Endothelial cell of umbilical vein (primary cell): ENCODE measurements at places on chromosomes 7 and 10.

GRCh38 chr7:66683770-66684123 lies 55.1 kb downstream of the KCTD7 start:
- no peak for DNase-seq

DNA sequence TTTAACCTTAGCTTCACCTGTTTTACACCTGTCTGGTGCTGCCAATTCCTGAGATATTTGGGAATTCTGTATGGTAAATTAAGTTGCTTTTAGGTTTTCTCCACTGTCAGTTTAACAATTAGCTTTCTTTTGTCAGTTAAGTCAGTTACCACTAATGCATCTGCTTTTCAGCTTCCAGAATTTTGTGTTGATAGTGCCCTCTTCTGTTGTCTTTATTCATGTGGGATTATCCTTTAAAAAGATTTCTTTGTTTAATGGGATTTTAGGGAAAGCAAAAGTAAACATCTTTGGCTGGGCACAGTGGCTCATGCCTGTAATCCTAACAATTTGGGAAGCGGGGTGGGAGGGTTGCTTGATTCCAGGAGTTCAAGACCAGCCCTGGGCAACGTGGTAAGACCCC lies 8.1 kb downstream of the TFAM start:
- peak; percentile 5 for DNase-seq

DNA sequence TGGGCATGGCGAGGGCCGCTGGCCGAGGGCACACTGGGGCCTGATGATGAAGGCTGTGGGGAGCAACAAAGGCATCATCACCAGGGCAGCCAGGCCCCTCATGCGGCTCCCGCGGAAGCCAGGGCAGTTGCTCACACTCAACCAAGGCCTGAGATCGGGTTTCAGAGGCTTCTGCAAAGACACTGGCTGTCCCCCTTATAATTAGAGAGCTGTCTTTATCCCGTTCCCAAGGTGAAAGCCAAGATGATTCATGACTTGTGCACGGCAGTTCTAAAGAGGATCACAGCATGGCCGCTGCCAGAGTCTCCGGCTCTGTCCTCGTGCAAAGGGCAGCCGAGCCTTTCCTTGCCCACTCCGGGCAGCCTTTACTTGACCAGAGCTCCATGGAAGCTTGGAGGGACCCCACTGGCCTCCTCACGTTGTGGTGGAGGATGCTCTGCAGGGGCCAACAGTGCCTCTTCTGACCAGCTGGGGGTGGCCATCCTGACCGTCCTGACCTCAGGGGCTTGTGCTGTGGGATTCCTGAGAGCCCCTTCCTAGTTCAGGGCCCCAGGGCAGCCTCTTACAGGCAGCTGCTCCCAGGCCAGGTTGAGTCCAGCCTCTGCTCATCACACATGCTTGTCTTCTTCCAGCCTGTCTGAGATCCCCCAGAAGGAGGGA lies 82.3 kb downstream of the PRKAG2 start:
- no peak for DNase-seq

- peak; percentile 61 for DNase-seq
These were observed 1.3 kb upstream of the TNRC18 start for GRCh38 chr7:5424749-5425506.

DNA sequence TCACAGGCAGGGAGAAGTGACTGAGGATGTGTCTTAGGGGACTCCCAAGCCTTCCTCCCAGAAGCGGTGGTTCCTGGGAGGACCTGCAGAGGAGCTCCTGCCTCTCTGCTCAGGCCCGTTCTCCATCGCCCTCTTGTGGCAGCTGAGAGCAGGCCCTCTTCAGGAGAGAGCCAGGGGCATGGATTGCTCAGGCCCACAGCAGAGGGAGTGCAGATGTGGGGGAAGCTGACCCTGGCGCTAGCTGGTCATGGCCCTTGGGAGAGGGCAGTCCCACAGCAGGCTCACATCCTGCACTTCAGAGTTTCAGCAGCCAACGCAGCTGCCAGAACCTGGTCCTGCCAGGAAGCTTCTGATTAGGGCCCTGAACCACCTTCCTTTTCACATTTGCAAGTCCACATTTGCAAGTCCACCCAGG lies 94.8 kb upstream of the TARP start:
- DNase-seq = peak; percentile 60

DNA sequence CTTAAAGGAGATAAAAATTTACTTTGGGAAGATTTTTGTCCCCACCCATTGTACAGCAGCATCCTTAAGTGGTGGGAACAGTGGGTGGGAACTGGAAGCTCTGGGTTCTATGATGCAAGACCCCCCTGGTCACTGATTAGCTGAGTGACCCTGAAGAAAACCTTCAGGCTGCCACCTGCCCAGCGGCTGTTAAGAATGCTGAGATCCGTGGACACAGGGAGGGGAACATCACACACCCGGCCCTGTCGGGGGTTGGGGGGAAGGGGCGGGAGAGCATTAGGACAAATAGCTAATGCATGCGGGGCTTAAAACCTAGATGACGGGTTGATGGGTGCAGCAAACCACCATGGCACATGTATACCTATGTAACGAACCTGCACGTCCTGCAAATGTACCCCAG lies 14.5 kb downstream of the CARD11 start:
- no peak for DNase-seq

GRCh38 chr7:118949031-118949430 lies 724.5 kb downstream of the ANKRD7 start:
- no peak for DNase-seq

DNA sequence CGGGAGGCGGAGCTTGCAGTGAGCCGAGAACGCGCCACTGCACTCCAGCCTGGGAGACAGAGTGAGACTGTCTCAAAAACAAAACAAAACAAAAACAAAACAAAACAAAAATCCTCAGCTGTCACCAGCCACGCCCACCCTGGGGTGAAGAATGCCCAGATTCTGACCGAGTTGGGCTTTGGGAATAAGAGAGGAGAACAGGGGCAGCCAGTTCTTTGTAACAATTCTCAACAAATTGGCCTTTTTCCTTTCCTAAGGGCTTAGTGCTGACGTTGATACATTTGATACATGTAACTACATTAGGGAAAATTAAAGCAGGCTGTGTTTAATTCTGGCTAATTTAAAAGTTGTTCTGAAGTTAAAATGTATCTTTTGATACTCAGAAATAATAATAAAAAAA lies 121.0 kb downstream of the EPC1 start:
- no peak for DNase-seq

- no peak for DNase-seq
These were observed 576.8 kb upstream of the LRRTM3 start for GRCh38 chr10:66349076-66349475.

- DNase-seq = no peak
These were observed 12.0 kb upstream of the HERC4 start for GRCh38 chr10:68086910-68087684.

- peak; percentile 45 for DNase-seq
These were observed 188.3 kb upstream of the MEOX2 start for GRCh38 chr7:15874774-15875173.

- DNase-seq = no peak
These were observed 30.5 kb downstream of the FZD1 start for GRCh38 chr7:91294639-91295220.

DNA sequence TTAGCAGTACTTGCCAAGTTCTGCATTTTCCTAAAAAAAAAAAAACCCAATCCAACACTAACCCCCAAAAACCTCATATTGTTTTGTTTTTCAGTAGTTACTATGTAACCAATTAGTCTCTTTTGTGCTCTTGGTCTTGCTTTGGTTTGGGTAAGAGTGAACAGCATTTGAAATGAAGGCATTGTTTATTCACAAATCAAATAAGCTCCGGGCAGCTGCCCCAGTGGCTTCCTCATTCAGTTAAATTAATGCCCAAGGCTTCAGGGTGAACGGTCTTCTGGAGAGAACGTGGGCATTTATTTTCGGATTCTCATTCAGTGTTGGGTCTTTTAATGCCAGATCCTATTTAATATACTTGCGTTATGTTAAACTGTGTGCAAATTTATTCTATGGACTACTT lies 108.7 kb downstream of the GFRA1 start:
- DNase-seq = no peak

DNA sequence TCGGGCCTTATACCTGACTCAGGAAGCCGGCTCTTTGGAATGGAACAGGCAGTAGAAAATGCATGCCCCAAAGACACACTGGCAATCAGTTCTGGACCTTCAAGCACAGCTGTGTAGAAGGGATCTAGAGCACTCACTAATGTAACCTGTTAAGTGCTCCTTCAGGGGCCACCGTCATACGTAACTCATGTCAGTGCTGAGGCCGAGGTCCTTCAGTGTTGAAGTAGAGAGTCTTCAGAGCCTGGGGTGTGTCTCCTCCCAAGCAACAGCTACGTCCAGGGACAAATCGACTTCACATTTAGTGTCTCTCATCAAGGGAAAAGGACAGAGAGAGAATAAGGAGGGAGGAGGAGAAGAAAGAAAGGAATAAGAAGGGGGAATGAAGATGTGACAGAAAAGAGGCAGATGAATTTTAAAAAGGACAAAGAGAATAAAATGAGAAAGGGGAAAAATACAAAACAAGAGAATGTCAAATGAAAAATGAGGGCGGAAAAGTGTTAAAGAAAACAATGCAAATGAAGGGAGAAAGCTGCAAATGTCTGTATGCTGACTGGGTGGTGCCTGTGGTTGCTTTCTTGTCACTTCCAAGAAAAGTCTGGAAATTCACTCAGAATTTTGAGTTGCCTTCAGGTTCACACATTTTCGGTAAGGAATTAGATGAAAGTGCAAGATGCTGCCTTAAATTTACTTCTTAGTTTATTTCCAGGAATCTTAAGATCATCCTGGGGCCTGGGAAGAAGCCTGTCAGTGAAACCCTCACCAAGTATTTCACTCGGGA lies 989.4 kb downstream of the GRID1 start:
- no peak for DNase-seq

- no peak for DNase-seq
These were observed 139.3 kb downstream of the SLC25A13 start for GRCh38 chr7:96182424-96183158.

DNA sequence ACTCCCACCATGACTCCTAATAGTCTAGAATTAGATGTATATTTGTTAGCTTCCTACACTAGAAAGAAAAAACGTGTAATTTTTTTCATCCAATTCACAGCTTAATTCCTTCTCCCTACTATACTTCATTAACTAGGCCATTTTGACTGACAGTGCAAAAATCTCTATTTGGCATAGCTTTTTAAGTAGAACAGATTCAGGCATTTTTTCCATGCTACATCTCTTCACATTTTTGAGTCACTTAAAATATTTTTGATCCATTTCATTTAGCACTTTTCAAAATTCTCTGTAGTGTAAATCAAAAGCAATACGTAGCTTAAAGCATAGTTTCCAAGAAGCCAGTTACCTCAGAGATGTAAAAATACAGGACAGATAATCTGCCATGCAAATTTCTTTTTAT lies 391.1 kb upstream of the NPVF start:
- no peak for DNase-seq

DNA sequence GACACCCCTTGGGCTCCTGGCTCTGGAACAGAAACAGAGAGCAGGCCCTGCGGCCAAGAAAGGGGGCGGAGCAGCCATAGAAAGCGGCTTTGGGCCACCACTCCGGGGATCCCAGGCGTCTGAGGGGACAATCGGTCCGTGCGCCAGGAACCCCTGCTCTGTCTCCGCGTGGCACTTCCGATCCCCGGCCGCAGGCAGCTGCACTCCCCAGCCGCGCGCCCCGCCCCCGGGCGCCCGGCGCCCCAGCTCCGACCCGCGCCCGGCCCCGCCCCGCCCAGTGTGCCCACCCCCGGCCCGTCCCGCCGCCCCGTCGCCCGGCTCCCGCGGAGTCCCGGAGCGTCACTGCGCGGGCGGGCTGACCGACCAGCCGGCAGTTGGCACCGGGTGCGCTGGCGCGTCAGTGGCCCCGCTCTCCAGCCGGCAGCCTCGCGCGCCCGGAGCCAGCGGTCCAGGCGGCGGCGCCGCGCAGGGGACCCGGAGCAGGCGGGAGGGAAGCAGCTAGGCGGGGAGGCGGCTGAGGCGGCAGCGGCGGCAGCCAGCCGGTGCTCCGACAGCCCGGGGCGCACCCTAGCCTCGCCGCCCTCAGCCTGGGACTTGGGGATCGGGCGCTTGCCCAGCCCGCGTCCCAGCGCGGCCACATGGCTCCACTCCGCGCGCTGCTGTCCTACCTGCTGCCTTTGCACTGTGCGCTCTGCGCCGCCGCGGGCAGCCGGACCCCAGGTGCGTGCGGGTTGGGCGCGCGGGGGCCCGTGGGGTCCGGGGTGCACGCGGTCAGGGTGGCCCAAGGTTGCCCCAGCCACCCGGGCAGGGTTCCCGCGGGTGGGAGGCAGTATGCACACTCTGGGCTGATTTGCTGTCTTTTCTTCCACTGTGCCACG lies at the start of gene ADAMTS14:
ADAMTS14 (plus strand) TSS at position 342 of the 878 bp plus-strand sequence; CDS start at position 639, 297 bp downstream.
- no peak for DNase-seq

- no peak for DNase-seq
These were observed 178.6 kb downstream of the ZNF438 start for GRCh38 chr10:30853066-30853465.

- DNase-seq = no peak
These were observed 1.0 kb upstream of the CBLL1 start for GRCh38 chr7:107742678-107743566.

DNA sequence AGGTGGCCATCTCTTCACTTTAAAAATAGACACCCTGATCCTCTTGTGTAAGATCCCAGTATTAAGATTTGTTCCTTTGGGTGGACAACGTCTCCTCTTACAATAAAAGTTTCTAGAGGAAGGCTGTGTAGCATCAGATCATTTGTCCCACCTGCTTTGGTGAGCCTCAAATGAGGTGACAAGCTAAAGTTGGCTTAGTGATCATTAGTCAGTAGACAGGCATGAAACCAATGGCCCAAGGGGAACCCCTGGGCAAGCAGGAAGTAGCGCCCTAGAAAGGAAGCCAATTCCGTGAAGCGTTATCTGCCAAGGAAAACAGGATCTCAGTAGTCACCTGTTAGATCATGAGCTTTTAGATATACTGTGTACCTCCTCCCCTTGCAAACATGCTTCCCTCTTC lies 66.8 kb downstream of the PCGF5 start:
- DNase-seq = no peak

GRCh38 chr7:77354484-77354883 lies 61.7 kb downstream of the GSAP start:
- no peak for DNase-seq

- no peak for DNase-seq
These were observed 134.9 kb downstream of the RAMP3 start for GRCh38 chr7:45292481-45292880.

DNA sequence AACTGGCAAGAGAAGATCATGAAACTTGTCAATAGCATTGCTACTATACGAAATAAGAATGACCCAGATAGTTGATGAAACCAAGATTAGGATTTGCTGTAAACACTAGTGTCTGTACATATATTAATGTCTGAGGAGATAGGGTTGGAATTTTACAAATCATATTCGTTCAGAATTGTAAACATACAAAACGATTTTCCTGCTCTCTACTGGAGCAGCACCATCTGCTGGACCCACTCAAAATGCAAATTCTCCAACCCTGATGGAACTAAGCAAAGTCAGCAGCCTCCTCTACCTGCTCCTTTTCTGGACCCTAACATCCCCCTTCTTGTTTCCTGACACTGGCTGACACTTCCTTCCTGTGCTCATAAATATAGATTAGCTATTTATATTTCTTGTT lies 29.4 kb upstream of the SGMS1 start:
- DNase-seq = peak; percentile 54

- DNase-seq = no peak
These were observed 86.9 kb downstream of the MPP7 start for GRCh38 chr10:28215930-28216329.

GRCh38 chr7:27165089-27165995 lies at the start of gene HOXA9:
TSS of gene HOXA9 (minus strand) at chr7:27165537. CDS start at chr7:27165457, 80 bp downstream.
- peak; percentile 98 for DNase-seq

GRCh38 chr7:48971173-48971572 lies 46.8 kb downstream of the CDC14C start:
- DNase-seq = no peak
